ENCODE measurements at places on chromosomes 2 and 18.

GRCh38 chr2:233124421-233125080 is 64.4 kb downstream of the INPP5D start:
- no peak for DNase-seq

DNA sequence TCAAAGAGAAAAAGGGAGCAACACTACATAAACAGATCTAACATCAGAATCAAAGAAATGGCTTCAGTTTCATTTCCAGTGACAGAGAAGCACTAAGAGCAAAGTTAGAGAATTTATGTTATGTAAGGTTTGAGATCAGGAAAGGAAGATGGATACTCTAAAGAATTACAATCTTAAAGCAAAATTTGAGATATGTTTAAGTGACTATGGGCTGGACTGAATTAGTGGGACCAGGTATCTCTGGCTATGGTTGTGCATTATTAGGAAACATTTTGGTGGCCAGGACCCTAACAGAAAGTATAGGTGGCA is 208.2 kb downstream of the CCDC178 start:
- no peak for DNase-seq

DNA sequence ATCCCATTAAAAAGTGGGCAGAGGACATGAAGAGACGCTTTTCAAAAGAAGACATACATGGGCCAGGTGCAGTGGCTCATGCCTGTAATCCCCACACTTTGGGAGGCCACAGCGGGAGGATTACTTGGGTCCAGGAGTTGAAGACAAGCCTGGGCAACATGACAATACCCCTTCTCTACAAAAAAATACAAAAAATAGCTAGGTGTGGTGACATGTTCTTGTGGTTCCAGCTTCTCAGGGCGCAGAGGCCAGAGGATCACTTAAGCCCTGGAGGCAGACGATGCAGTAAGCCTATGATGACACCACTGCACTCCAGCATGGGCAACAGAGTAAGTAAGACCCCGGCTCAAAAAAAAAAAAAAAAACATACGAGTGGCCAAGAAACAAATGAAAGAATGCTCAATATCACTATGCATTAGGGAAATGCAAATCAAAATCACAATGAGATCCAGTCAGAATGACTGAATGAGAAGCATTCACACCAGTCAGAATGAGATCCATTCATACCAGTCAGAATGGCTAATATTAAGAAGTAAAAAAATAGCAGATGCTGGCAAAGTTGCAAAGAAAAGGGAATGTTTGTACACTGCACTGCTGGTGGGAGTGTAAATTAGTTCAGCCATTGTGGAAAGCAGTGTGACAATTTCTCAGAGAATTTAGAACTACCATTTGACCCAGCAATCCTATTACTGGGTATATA is 550.2 kb upstream of the SLC39A10 start:
- no peak for DNase-seq

DNA sequence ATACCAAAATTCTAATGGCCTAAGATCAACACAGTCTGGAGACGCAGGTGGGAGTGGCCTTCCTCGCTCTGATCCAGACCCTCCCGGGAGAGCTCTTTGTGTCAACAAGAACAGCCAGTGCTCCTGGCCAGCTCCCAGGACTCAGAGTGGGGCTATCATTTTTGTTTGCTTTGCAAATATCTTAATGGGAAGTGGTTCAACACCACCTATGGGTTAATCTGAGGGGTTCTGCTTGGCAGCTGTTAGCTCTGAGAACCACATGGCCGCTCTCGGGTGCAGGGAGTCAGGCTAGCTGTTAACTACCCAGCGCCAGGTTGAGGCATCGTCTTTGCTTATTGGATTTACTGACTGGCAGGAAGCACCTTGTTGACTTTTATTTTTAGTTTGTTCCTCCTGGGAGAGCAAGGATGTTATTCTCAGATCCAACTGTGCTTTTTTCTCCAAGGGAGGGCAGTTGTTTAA is 184.8 kb upstream of the SP5 start:
- DNase-seq, result no peak

GRCh38 chr2:201116959-201117734 is 1.2 kb downstream of the CFLAR start:
- peak; percentile 70 for DNase-seq

DNA sequence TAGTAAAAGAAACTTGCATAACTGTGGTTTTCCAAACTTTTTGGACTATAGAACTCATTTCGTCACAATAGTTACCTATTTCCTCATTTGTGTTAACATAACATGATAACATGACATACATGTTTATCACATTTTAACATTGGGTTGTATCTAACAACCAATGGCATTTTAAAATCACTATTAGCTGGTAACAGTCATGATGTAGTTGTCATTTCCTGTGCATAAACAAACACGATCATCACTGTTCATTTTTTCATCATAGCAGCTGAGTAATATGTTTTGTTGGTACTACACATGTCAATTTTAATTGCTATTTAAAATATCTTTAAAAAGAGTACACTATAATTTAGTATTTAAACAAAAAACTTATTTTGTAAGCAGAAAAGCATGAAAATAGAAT is 402.4 kb downstream of the SATB2 start:
- DNase-seq, result no peak

- DNase-seq, result no peak
Measured at GRCh38 chr2:1231466-1232063, 181.7 kb upstream of the TPO start.

DNA sequence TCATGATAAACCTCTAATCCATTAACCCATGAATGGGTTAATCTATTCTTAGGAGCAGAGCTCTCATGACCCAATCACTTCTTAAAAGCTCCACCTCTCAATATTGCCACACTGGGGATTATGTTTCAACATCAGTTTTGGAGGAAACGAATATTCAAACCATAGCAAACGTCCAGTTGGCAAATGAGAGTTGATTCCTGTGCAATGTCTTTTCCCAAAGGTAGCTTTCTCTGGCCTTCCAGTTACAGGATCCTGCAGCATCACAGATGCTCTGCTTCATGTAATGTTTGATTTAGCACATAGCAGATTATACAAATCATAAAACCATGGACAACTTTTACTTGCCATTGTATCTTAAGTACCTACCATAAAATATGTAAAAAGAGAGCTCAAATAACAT is 481.0 kb downstream of the TNS1 start:
- no peak for DNase-seq

- DNase-seq, result no peak
Measured at GRCh38 chr2:2871480-2872308, 505.9 kb downstream of the EIPR1 start.

DNA sequence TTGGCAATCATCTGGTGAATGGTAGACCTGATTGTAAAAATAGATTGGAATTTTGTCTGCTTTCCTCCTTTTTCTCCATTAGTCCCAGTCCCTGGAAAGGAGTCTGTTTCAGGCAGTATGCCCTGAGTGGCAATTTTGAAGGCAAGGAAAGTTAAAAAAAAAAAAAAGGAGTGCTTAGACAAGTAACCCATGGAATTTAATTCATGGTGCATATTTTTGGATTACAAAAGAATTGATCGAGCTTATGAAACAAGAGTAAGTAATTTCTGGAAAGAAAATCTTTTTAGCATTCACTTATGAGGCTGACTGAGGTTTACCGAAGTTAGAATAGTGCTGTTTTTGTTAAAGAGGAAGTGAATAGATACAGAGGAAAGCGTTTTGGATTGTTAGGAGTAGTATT is 29.4 kb upstream of the TMEM178A start:
- no peak for DNase-seq

GRCh38 chr18:79404567-79404910 is 8.8 kb downstream of the NFATC1 start:
- DNase-seq, result peak; percentile 82

GRCh38 chr2:63735263-63735662 is 106.4 kb upstream of the UGP2 start:
- no peak for DNase-seq

DNA sequence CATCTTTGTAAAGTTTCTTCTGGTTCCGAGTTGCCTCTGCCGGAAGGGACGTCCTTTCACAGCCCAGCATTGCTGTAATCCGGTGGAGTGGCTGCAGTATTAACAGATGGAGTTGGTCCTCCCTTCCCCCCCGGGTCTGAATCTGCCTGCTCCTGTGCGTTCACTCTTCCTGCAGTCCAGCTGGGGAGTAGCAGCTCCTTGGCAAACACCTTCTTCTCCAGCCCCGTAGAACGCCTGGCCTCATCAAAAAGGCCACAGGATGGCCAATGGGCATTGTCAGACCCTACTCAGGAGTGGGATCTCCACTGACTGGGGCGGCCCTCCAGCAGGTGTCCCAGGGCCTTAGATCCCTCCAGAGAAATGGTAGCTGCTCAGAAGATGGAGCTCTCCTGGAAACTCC is 234.0 kb downstream of the FAM210A start:
- no peak for DNase-seq

GRCh38 chr2:181430406-181431118 is 26.6 kb upstream of the ITGA4 start:
- DNase-seq, result no peak

GRCh38 chr18:64019922-64020756 is 50.3 kb downstream of the SERPINB8 start:
- no peak for DNase-seq

GRCh38 chr2:207087046-207087902 is 78.5 kb downstream of the KLF7 start:
- no peak for DNase-seq

GRCh38 chr18:35695803-35696202 is 114.3 kb downstream of the GALNT1 start:
- DNase-seq, result no peak

DNA sequence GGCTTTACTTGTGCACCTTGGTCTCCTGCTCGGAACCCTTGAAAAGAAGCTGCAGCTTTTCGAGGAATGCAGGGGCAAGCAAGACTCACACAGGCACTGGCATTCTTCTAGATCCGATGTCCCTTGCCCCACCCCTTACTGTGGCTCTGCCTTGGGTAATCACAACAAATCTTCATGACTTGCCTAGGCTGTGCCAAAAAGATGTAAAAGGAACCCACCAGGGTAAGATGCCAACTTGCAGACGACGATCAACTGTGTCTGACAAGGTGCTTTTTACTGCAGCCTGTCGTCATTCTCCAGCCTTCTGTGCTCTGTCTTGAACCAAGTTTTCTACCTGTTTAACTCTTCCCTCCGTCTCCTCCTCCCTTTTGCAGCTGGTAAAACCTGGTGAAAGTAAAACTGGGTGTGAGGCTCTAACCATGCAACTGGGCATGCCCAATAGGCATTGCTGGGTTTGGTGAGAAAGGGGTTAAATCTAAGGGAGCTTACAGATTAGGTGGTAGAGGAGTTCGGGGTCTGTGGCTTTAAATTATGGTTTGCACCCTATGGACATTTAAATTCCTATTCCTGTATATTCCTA is 909 bp upstream of the NRXN1 start:
- DNase-seq, result no peak

- DNase-seq, result no peak
Measured at GRCh38 chr2:28268386-28268785, 124.3 kb upstream of the FOSL2 start.
